ENCODE measurements at places on chromosomes 11 and 22.

DNA sequence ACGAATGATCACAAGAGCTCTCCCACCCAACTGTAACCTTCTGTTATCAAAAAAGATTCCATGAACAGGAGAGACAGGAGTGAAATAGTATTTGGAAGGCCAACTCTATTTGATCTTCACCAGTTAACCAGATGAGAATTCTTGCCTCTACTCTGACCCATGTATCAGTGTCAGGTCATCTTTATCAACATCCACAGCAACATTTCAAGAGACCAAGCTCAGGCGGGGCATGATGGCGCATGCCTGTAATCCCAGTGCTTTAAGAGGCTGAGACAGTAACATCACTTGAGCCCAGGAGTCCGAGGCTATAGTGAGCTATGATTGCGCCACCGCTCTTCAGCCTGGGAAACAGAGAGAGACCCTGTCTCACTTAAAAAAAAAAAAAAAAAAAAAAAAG, 62.3 kb downstream of the GAB2 start:
- DNase-seq = no peak

- DNase-seq = no peak
These were observed 620 bp downstream of the OR4C16 start for GRCh38 chr11:55572548-55572947.

GRCh38 chr22:49212002-49212401, 615.7 kb downstream of the BRD1 start:
- no peak for DNase-seq

- no peak for DNase-seq
These were observed 12.6 kb downstream of the SULT4A1 start for GRCh38 chr22:43849731-43850130.

- no peak for DNase-seq
These were observed 135.2 kb upstream of the NCAM1 start for GRCh38 chr11:112826026-112826425.

All from AG10803 (cell line).